ENCODE measurements at places on chromosomes 12 and 14.

- no peak for ATAC-seq
Observed at GRCh38 chr14:22012452-22012851, 338.8 kb upstream of the OR4E1 start.

- no peak for ATAC-seq
Observed at GRCh38 chr12:127334912-127335644, 931.9 kb upstream of the TMEM132C start.

- ATAC-seq, result no peak
Observed at GRCh38 chr12:82600379-82600778, 86.3 kb upstream of the TMTC2 start.

GRCh38 chr14:47226877-47227520 is 448.4 kb downstream of the MDGA2 start:
- no peak for ATAC-seq

- ATAC-seq, result peak; percentile 75
Observed at GRCh38 chr12:26226629-26227360, 31.4 kb downstream of the SSPN start.

DNA sequence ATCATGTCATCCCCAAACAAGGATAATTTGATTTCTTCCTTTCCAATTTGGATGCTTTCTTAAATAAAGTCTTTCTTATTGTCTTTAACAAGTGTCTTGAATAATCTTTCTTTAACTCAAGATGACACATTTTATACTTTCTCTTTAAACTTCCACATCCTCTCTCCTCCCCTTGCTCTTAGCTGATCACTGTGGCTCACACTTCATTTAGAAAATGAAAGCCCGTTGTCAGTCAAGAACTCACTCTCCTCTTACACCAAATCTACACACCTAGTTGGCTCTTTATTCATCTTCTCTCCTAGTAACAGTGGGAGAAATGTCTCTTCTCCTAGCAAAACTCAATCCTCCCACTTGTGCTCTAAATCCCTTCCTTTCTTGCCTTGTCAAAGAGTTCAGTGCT is 10.4 kb upstream of the RMST start:
- ATAC-seq, result no peak

DNA sequence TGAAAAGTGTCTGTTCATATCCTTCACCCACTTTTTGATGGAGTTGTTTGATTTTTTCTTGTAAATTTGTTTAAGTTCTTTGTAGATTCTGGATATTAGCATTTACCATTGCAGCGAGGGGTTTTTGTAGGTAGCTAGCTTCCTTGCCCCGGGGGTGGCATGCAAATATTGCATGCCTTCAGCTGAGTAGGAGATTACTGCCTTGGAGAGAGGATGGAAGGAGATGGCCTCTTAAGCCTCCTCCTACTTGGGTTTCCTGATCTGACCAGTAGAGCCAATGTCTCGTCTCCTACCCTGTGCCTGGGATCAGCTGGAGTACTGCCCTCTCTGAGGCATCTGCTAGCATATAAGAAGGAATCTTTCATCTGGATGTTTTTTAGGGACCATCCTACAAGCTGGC is 134.4 kb upstream of the CCND2 start:
- no peak for ATAC-seq

DNA sequence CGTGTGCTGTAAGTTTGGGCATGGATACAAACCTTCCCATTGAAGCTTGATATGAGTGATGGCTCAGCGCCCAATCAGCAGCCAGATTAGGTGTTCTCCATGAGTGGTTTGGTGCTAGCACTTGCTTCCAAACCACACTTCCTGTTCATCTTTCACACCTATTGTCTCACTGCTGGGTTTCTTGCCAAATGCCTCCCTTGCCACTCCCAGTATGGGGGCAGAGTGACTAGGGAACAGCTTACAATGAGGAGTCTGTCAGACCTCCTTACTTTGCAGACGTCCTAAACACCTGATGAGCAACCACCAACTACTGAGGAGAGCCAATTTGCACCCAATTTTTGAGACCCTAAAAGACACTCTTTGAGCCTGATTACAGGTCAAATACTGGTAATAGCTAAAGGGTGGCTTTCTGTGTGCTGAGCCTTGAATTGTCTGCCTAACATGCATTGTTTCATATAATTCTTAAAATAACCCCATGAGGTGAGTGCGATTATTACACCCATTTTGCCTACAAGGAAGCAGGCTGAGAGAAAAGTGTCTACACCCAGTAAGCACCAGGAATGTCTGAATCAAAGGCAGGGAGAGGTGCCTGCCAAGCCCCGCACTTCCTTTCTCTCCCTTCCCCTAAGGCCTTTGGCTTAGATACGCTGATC is 48.4 kb upstream of the FOS start:
- ATAC-seq, result peak; percentile 91

DNA sequence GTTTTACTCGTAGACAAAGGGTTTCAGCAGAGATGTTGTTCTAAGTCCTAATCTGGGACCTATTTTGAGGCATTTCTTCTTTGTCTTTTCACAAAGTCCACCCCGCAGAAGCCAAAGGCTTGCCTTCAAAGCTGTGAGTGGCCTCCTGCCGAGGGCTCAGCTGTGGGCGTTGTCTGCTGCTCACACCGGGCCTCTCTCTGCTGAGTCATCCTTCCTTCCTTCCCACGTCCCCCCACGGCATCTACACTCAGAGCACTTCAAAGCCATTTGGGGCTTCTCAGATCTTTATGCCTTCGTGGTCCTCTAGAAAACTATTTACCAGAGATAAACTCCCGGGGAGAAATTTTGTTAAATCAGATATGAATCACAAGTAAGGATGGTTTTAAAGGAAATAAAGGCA is 115.9 kb upstream of the TMPO start:
- ATAC-seq, result peak; percentile 34

GRCh38 chr12:70812136-70812535 is 108.4 kb downstream of the PTPRR start:
- ATAC-seq, result no peak

DNA sequence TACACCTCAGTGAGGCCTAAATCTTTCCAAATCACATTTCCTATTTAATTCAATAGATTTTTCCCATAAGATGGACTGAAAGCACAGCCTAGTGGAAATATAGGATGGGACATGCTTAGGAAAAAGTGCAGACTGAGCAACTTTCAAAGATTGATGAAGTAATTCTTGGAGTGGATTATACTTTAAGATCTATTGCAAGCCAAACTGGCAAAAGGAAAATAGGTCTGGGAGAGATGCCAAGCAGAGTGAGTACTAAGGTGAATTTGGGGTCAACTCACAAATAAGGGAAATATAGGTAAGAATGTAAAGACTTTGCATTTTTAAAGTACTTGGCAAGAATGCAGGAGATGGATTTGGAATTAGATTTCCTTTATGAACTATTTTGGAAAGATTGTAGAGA is 170.2 kb upstream of the FOXG1 start:
- ATAC-seq, result peak; percentile 77

- peak; percentile 70 for ATAC-seq
Observed at GRCh38 chr12:47370421-47370820, 290.7 kb upstream of the AMIGO2 start.

DNA sequence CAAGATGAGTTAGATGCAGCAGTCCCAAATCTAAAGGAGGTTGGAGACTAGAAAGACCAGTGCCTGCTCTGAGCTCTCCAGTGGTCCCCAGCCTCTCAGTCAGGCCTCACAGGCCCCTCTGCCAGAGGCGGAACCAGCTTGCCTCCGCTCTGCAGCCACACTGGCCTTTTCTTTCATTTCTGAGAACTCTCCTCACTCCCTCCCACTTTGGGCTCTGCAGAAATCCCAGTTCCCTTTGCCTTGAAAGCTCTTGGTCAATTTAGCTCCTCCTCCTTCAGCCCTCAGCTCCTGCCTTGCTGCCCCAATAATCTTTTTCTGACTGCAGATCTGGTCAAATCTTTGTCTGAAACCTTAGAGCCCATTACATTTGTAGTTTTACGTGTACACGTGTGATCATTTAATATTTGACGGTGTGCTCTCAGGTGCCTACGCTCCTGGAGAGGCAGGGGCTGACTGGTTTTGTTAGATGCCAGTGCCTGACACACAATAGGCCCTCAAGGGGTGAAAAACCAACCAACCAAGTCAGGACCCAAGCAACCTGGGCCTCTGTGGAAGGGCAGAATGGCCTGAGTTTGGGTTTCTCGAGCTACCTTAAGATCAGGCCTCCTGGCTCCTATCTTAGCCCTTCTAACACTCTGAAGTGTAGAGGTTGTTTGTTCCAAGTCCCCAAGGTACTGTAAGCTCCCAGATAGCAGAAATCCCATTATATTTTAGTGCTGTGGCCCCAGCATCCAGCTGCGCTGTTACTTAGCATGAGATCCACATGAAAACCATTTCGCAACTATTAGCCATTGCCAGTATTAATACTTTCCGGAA is 1.1 kb upstream of the NUDT4 start:
- ATAC-seq, result no peak

DNA sequence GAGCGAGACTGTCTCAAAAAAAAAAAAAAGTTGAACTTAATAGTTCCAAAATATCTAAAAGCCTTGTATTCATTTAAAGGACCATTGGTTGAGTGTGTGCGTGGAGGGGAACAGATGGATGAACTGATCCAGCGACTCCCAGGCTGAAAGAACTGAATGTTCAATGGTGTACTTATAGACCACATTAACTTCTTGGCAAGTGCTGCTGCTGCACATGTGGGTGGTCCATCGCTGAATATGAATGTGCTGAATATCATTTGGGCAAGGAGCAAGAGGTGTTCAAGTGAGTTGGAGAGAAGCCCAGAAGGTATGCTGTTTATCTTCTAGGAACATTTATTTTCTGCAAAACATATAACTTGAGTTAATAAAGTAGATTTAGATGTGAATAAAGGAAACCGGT is 289.0 kb upstream of the RPL10L start:
- no peak for ATAC-seq

DNA sequence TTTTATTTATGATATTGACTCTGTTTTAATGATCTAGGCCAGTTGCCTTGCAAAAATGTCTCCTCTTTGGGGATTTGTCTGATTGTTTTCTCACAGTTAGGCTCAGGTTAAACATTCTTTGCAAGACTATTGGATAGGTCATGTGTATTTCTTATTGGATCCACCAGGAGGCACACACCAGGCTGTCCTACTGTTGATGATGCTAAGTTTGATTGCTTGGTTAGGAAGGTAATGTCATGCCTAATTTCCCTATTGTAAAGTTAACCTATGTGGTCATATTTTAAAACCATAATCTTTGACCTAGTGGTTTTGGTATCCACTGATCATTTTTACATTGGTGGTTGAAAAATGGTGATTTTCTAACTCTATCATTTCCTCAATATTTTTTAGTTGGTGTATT is 137.1 kb downstream of the BRMS1L start:
- ATAC-seq, result no peak

Data from esophagus mucosa (tissue), 1 donor.